ENCODE measurements at places on chromosomes 6 and 20. TPM values are rescaled to one million over a fixed set of nuclear protein-coding genes. Genes with fewer than 3 reads are reported as not detected.
A peak's percentile ranks its signal among the peaks of the same experiment; 100 is the strongest.

GRCh38 chr6:347951-348859, 43.3 kb upstream of the IRF4 start:
- no peak for DNase-seq

DNA sequence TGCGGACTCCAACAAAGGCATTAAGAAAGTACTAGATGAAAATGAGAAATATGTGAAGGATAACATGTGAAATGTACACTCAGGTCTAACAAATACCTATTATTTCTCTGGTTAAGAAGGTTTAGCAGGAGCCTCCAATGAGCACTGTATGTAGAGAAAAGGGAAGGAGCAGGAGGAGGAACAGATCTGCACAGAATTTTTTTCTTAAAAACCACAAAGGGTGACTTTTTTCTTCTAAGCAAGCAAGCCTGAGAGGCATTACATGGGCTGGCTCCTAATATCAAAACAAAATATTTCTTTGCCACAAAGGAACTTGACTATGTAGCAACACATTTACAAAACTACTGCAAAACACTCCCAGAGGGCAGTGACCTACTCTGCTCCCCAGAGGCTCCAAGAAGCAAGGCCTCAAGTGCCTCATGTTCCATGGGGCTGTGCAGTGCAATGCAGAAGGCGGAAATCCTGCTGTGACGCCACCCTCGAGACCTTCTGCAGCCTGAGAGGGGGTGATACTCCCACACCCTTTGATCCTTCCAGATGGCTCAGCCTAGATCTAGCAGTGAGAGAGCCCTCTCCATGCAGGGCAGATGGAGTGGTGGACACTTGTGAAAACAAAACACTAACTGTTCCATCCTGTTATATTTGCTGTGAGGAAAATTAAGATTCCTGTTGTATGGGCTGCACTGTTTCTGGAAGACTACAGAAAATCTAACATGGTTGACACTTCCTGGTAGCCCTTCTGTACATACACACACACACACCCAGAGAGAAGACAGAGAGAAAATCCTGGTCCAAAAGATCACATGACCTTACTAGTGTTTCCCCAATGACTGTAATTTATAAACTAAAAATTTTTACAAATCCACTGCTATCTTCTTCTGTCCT, 36.0 kb upstream of the SMIM29 start:
- no peak for DNase-seq

- no peak for DNase-seq
These were observed 31.1 kb upstream of the CARMIL1 start for GRCh38 chr6:25248123-25248522.

GRCh38 chr6:69220375-69220774, 576.4 kb downstream of the LMBRD1 start:
- DNase-seq = no peak

DNA sequence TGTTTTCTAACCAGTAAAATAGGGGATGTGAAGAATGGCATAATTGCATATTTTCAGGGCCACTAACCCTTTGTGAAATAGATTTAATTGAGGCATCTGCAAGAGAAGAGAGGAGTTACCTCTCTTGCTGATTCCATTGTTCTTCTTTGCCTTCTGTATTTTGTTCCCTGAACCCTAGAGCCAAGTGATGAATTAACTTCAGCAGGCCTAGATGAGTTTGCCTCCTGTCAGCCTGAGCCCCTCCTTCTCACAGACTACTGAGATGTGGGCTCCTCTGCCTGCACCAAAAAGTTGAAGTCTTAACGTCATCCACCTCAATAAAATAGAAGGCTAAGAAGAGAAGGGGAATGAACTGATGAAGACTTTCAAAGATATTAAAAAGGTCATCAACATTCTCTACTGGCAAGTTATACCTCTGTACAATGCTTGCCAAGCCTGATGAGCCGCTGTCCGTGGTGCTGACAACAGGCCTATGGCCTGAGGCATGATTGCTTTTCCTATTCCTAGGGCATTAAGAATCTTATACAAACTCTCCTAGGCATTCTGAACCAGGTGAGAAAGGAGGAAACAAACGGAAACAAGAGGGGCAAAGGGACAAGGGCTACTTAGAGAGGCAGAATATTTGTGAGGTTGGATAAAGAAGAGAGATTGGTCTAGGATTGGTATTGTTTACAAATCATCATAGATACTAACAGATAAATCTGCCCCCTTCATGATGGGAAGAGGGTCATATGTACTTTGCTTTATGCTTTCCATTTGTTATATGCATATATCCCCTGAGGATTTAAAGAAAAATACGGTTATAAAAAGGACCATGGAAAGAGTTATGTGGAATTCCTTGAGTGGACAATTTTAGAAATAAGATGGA, 46.8 kb downstream of the CD24 start:
- DNase-seq = no peak

DNA sequence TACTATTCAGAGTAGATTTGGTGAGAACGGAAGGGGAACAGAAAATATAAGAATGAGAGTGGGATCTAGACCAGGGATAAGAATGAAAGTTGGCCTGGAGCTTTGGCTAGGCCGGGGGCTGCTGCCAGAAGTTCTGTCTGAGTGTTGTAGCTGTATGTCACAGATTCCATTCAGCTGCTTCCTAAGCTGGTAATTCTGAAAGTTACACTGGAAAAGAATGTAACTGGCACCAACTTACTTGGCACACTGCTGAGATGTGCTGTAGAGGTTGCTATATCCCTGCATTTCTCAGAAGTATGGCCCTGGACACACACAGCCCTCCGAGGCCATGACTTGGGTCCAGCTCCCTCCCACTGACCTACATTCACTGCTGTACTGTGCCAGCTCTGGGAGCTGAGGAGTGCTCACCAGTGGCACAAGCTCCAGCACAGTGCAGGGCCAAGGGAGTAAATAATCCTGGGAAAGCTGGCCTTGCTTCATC, 25.8 kb upstream of the TMEM217 start:
- peak; percentile 24 for DNase-seq

GRCh38 chr6:133423242-133423641, 182.1 kb downstream of the EYA4 start:
- no peak for DNase-seq

DNA sequence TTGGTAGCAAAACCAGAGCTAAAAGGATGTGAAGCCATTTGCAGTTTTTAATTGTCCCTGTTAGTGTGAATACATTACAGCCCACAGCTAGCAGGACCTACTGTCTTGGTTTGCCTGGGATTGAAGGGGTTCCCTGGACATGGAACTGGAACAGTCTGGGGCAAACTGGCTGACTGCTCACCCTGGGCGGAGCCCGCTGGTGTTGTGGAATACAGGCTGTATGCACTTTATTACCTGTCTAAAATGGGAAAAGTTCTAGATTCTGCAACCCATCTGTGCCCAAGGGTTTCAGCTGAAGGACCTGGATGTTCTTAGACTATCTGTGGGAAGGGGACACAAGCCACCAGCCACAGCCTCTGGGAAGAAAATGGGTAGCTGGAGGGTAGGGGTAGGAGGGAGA, 12.2 kb upstream of the CDKN1A start:
- DNase-seq = no peak

The TGM2 gene
- total RNA-seq = 3.7 TPM

The OR2H2 gene
- not detected for total RNA-seq

The GRM4 gene
- 0.94 TPM for total RNA-seq

Data from occipital lobe (tissue), 3 donors.